Muscle of arm (tissue), 14 donors: ENCODE measurements at places on chromosomes 16 and 17.

DNA sequence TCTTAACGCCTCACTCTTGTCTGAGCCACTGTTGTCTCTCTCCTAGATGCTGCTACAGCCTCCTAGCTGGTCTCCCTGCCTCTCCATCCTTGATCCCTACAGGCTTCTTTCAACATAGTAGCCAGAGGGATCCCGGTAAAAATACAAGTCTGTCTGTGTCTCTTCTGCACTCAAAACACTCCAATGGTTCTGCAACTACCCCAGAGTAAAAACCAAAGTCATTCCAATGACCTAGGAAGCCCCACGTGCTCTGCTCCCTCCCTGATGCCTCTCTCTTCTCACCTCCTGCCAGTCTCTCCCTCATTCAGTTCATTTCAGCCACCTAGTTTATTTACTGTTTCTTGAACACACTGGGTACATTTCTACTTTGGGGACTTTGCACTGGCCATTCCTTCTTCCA lies 135.2 kb downstream of the NPIPB5 start:
- no peak for DNase-seq

DNA sequence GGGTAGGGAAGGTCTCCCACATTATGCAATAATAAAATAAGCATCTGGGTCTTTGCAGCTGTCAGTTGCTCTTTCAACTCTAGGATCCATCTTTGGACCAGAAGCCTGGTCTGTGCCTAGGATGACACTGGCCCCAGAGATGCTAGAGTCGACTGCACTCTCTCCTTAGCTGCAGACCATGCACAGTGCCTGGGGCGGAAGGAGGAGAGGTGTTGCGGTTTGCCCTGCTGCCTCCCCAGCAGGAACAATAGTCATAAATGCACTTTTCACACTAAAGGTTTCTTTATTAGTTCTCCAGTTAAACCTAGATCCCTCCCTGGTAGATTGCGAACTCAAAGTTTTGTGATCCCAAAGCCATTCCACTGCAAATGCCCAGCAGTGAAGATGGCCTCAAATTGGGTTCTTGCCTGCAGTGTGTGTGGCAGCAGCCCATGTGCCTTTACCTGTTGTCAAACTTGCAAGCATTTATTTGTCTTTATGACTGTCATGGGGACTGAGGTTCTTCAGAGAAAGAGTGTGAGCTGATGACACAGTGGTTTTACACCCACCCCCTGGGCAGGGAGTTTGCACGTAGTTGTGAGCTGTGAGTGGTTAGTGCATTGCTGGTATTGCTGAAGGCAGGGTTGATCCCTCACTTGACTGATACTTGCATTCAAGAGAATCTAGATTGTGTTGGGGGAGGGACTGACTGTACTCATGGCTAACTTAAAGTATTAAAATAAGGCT lies 10.3 kb downstream of the ATXN1L start:
- DNase-seq = no peak

DNA sequence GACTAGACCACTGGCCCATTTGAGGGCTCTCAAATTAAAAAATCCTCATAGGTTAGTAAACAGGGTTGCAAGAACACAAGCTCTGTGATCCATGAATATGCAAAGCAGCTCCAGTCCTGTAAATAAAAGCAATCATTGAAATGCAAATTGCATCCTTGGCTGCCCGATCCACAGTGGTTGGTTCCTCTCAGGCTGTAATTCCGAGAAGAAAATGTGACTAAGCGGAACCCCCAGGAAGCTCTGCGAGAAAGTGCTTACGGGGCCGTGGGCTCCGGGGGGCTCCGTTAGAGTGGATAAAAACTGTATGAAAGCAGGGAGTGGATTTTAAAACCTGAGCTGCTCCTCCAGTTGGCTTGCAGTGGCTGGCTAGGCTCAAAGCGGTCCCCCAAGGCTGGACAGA lies 2.5 kb downstream of the GPRC5B start:
- no peak for DNase-seq

- DNase-seq = no peak
Observed at GRCh38 chr17:16995930-16996329, 24.0 kb upstream of the TNFRSF13B start.
